NCI-H2171 (cell line): ENCODE measurements at places on chromosomes 6 and 20.

DNA sequence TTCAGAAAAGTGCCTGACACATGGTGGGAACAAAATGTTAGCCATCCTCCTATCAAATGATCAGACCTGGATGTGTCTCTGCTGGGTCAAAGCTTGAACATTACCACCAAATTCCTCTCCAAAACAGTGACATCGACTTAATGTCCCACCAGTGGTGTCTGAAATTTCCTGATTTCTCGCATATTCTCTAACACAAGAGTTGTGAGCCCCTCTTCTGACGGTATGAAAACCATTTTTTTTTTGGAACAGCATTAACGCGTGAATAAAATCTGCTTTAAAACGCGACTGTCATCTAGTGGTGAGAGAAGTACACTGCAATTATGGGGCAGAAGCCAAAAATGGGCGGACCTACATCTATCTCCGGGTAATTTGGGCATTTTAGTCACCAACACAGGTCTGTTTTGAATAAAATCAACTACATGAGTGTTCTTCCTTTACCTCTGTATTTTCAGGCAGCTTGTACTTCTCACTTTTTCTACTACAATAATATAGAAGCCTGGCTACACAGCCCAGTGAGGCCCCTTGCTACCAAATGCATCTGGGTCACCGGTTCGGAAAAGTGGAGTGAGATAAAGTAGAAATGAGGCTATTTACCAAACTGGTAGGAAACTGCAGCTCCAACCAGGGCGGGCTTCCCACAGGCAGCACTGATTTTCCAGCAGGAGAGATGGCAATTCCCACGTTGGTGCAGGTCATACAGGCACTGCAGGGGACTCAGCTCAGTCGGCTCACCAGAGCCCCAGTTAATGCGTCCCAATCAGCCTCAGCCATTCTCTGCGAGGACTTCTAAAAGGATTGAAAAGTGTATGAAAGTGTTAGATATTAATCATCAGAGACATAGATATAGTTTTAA, 27.4 kb downstream of the MGME1 start:
- peak; percentile 68 for DNase-seq

DNA sequence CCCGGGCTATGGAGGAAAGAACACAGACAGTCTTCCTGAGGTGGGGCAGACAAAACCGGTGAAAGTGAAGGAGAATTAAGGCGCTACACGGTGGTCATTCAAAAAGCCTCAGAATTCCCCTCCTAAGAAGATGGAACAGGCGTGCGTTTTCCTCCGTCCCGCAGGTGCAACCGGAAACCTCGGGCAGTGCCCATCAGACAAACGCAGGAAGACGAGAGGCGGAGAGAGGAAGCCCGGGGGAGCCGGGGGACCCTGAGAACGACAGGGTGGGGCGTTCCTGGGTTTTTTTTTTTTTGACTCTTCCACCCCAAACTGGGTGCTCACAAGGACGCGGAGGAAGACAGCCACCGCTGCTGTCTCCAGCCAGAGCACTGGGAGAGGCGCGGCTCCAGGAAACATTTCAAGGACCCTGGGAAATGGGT, 25.4 kb downstream of the TTLL2 start:
- DNase-seq, result peak; percentile 29

DNA sequence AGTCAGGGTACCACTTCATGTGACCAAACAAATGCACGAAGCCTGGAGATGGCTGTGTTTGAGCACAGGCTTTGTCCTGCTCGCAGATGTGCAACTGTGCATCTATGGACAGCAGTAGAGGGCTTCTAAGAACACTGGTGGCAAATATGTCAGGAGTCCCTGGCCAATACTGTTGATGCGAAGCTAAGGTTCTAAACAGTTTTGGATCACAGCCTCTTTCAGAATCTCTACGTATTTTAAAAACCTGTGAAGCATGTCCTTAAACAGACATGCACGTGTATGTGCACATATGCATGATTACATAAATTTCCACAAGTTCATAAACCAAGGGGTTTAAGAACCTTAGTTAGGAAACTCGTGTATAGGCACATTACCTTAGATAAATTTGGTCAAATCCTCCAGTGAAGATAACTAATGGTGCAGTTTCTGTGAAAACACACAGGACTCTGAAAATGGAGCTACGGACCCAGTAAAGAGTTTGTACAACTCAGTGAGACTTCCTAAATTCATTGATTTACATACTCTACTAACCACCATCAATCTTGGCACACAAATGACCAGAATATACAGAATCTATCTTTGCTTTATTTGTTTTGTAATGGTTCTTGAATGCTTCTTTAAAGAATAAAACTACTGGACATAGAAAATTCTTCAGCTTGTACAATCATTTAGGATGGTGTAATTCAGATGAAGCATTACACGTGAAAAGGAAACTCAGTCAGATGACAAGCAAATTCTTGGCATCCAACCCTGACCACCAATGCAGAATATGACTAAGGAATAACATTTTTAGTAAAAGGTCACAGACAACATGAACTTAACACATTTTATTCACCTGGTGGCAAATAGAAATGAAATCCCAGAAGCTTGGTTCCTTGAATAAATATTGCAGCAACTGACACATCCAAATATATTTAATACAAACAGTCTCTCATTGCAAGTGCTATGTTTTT, 27.4 kb downstream of the KCNQ5 start:
- DNase-seq, result no peak

- no peak for DNase-seq
Observed at GRCh38 chr20:58421497-58421850, 32.4 kb downstream of the VAPB start.

DNA sequence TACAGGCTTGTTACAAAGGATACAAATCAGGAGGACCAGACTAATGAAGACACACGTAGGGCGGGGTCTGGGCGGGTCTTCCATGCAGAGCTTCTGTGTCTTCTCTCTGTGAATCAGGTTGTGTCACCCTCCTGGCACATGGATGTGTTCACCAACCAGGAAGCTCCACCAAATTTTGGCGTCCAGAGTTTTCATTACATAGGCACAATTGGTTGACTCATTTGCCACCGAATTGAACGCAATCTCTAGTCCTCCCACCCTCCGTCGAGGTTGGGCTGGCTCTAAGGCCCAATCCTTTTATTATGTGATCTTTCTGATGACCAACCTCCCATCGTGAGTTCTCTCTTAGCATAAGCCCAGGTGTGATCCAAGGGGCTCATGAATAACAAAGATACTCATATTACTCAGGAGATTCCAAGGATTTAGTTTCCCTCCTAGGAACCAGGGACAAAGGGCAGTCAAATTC, 36.3 kb upstream of the DDR1 start:
- DNase-seq, result no peak

DNA sequence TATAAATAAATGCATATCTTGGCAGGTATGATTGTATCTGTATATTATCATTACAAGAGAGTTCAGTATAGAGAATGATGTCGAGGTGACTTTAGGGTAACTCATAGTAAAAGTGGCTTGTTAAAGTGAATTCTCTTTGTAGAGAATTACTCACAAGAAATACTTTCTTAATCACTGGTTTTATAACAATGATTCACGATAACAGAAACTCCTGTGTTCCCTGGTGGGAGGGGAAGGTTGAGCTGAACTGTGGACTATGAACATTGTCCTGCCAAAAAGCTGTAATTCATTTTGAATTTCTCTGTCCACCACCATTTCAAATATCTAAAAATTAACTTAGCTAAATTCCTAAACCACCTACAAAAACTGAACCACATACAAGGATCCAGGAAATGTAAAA, 7.7 kb downstream of the TPMT start:
- no peak for DNase-seq

DNA sequence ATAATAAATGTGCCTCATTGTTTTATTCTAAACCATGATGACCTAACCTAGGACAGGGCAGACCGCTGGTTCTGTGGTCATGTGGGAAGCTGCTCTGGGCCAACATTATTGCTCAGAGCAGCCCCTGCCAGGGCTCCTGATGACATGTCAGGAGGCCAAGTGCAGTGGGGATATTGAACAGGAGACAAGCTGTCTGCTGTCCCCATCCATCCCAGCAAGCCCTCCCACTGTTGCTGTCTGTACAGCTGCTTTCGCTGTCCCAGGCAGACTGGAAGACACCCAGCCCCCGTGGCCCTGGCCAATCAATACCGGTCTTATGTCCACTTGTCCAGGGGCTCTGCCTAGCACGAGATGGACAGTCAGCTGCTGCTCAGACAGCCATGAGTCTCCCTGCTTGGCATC, 43.2 kb upstream of the FNDC1 start:
- no peak for DNase-seq

DNA sequence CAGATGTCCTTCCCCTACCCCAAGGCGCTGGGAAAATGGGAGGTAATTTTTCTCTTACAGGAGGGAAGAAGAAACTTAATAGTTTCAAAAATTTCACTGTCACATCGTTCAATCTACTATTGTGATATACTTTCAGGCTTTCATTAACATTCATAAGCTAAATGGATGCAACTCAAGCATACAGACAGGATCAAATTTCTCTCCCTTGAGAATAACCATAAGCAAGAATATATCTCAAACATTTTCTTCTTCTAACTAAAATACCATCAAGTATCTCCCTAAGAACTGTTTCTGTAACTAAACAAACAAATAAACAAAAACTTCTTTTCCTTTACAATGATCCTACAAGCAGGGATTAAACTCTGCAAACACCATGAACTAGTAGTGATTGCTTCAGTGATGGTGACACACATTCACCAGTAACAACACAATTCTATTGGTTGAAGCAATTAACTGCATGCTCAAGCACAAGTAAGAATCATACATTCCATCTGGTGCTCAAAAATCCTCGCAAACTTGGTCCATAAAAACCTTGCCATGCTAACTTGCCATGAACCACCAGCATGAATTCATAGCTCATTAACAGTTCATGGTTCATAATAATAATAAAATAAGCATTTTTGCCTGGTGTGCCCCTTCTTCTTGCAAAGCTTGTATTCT, 183.8 kb downstream of the PTPRK start:
- DNase-seq, result peak; percentile 35
